Germinal center (tissue), 1 donor: ENCODE measurements at places on chromosomes 7 and 10.

DNA sequence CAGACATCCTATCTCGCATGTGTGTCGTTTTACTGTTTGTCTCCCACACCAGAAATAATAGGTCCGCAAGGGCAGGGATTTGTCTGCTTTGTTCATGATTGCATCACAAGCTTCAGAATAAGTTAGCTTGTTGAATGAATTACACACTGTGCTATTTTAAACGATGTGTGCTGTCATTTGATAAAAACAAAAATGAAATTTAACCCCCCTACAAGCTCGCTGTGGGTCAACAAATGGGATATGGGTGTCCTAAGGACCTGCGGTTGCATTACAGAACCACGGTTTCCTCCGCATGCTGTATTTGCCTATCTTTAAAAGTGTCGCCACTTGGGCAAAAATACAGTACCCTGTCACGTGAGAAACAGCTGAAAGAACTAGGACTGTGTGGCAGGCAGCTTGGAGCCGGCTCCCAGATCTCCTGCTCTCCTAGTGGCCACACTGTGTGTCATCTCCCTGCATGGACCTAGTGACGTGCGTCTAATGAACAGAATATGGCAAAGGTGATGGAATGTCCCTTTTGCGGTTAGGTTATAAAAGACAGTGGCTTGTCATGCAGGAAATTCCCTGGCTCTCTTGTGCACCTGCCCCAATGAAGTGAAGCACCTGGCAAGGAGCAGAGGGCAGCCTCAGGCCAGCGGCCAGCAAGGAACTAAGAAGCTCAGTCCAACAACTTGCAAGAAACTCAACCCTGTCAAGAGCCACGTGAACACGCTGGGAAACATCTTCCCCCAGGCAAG is 32.9 kb upstream of the CRYGN start:
- peak; percentile 34 for DNase-seq

GRCh38 chr7:76424413-76425111 is at the start of gene ZP3:
Gene ZP3, plus strand, starts transcription at chr7:76424950. Its CDS starts 15 bp downstream, at chr7:76424965.
- DNase-seq = no peak

- no peak for DNase-seq
Observed at GRCh38 chr10:69640196-69640980, 10.3 kb downstream of the FAM241B start.

- no peak for DNase-seq
Observed at GRCh38 chr7:85688712-85689111, 501.9 kb upstream of the SEMA3D start.

- no peak for DNase-seq
Observed at GRCh38 chr7:56483153-56483552, 366.9 kb upstream of the NUPR2 start.
